Activated CD8-positive, alpha-beta memory T cell treated with anti-CD3 and anti-CD28 coated beads for 1 hour (primary cell): ENCODE measurements at places on chromosomes 4 and X.

DNA sequence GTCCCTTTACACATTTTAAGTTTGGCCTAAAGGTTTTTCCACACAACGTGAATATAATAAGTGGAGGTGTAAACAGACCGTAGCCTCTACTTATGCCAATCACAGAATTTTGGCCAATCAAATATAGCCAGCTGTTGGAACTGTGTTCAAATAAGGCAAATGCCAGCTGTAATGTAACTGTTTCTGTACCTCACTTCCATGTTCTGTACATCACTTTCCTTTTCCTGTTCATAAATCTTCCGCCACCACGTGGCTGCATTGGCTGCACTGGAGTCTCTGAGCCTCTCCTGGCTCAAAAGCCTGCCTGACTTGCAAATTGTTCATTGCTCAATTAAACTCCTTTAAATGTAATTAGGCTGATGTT, 105.1 kb upstream of the SMIM31 start:
- no peak for DNase-seq

DNA sequence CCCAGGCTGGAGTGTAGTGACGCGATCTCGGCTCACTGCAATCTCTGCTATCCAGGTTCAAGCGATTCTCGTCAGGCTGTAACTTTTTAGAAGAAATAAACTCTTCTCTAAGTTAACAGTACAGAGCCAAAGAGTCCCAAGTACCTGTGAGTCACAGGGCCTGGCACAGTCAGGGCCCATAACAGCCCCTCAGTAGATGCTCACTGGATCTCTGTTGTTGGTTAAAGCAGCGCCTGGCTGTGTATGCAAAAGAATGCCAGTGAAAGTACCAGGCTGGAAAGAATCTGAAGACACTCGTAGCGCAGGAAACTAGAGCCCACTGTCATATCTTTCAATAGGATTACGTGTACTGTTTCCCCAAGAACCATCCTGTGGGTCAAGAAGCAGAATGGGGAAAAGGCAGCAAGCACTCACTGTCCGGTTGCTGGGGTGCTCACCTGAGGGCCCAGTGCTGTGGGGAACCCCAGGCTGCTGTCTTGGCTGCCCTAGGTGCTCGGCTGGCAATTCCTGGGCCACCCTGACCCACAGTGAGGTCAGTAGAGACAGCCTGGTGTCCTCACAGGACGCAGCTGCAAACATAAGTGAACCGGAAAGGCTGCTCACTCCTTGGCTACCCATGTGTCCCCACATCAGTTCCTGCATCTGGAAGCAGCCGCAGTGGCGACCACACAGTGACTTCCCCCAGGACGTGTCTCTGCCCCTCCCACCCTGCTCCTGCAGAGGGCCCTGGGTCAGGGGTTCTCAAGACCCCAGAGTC, 3.1 kb upstream of the SLBP start:
- DNase-seq = no peak

DNA sequence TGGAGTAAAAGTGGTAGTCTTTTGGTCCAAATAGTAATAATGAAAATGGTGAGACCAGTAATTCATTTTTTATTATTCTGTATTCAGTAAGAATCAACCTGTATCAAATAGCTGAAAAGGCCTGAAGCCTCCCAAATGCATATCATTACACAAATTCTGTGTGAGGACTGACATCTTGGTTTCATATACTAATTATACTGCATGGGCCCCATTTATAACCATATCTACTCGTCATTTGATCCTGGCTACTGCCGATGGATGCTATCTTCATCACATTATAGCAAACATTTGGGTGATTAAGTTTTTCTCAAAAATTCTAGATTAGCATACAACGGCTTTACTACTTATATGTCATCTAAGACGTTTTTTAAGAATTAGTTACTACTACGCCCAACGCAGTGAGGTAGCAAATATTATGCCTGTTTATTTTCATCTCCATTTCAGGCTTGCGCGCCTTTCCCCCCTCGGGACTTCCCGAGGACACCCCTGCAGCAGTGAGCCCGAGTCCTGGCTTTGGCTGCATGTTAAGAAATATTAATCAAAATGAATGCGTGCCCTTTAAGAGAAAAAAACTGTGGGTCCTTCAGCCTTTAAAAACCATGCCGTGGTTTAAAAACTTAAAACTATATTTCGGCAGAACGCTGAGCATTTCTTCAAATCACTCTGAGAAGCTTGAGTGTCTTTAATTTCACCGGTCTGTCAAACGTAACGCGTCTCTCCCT, 814 bp upstream of the MMAA start:
- DNase-seq = no peak

GRCh38 chr4:153542131-153542530, 76.0 kb downstream of the TMEM131L start:
- DNase-seq = no peak

DNA sequence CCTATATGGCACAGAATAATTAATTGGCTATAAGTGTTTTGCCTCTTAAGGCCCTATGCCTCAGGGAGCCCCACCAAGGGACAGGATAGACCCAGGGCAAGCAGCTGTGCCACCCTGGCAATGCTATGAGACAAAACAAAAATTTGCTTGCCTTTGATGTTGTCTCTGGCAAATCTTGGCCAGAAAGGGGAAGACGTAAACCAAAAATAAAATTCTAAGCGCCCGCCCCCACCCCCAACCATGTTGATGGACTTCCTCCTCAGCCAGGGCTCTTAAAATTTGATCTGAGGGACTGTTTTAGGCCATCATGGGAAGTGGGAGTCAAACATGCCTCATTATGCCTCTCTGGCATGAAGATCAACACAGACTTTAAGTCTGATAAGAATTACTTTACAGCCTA, 130.5 kb upstream of the APOOL start:
- DNase-seq = no peak

GRCh38 chr4:4694827-4695226, 153.0 kb upstream of the STX18 start:
- no peak for DNase-seq

DNA sequence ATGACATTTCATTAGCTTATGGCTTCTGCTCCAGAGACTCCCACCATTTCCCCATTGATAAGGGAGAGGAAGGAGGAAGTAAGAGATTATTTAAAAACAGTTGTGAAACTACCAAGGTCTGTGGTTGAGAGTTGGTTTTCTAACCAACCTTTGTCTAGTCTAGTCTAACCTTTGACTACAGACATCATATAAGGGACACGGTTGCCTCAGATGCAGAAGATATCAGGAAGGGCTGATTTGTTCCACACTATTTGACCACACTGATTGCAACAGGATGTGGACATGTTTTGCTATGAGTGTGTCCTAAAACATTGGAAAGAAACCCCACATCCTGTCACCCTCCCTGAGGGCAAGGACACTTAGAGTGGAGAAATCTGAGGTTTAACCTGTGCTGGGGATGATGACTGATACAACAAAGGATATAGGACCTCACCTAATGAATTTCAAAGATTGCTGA, 53.0 kb downstream of the COQ2 start:
- DNase-seq = no peak

DNA sequence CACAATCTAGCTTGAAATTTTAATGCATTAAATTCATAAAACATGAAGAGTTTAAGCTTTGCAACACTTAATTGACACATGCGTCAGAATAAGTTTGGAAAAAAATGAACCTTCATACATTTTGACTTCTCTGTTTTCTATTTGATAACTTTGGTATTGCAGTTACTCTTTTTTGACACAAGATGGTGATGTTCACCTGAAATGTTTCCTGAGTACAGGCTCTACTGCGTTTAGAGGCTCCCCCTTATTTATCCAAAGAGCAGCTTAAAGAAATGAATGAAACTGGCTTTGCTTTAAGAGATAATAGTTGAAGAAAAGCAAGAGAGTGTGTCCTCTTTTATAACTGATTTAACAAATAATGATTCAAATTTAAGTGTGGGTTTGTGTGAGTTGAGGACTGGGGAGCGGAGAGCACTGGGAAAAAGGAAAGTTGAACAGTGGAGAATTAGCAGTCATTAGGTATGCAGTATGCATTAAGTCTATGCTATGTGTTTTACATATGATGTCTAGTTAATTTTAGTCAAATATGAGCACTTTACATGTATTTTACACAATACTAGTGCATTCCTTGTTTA, 180.6 kb upstream of the NUDT6 start:
- no peak for DNase-seq

DNA sequence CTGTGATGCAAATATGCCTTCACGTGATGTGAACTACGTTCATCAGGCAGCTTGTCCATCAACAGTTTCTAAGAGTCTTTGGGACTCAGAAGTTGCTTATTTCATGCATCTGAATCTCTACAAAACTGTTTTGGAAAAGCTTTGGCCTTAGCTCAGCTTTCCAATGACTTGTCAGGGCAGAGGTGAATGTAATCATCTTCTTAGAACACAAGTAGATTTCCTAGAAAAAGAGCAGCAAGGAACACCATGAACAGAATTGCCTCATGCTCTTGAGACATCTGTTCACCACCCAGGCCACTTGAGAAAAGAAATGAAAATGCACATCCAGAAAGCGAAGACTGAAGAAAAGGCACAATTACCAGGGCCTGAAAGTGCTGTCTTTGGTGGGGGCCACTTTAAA, 105.8 kb upstream of the PDHA1 start:
- DNase-seq = no peak

DNA sequence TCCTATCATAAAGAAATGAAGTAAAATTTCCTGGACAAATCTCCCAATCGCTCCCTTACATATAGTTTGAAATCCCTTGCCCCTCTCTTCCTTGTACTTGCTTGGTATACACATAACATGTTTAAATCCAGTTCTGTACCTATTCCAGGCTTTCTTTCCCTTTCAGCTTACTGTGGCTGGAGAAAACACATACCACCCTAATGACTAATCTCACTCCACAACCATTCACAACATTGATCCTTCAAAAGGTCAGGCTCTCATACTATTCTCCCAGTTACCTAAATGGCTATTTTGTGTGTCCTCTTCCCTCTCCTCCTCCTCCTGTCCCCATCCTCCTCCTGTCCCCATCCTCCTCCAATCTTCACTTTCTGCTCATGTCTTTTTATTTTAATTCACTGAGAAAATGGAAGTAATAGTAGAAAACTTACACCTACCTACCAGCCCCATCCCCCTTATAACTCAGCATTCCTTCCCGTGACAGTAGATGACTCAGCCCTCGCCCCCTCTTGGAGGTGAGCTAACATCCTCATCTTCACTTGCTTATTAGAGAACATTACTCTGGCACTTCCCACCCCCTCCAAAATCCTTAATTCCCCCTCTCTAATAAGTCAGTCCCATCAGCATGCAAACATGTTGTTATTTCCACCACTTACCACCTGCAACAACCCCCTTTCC, 77.5 kb downstream of the IL15 start:
- DNase-seq = no peak

DNA sequence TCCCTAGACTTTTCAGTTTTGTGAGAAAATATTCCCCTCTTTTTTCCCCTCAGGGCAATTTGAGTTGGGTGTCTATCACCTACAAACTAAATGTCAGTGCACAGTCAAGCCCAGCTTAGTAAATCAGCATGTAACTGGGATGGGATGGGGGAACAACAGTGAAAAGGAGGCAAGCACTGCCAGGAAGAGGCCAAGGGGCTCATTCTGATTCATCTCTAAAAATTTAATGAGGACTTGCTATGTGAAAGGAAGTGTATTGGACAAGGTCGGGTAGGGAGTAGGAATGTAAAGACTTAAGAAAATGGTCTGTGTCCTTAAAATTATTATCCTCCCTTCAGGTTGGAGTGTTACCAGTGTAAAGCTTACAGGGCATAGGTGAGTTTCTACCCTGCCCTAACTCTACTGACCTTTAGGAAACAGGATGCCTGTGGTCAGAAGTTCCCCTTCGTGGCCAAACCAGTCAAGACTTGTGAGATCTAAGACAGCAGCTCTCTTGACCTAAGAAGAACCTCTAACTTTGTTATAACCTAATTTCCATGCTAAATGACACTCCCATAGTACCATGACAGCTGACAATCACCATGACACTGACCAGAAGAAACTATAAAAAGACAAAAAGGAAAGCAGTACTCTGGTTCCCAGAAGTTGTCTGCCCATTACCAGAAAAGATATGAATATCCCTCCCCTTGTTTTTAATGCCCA, 194.4 kb upstream of the LDB2 start:
- no peak for DNase-seq

DNA sequence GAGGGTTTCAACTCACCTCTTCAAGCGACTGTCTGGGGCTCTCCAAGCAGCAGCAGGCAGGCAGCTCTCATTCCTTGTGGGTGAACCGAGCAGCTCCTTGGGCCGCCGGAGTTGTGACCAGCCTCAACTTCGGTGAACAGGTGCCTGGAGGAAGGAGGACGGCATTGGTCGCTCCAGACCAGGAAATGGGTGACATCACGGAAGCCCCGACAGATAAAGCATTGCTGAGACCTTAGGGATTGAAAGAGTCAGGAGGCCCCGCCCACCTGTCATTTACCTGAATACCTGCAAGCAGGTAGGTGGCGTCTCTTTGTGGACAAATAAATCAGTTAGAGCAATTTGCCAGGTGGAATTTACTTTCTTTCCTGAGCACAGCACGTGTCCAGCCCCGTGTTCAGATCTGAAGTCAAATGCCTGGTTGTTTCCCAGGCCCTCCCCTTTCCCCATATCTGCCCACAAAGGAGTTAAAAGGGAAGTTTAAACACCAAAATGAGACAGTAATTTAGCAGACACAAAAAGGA, at the start of gene LNX1:
Gene LNX1 (minus strand): TSS at position 115 of the 521 bp plus-strand sequence. CDS start 17,484 bp downstream, outside the sequence.
- no peak for DNase-seq

GRCh38 chrX:103831803-103832544, at the start of gene RAB9B:
RAB9B (minus strand) TSS chrX:103832257; CDS start chrX:103825784, 6,473 bp downstream.
- peak; percentile 1 for DNase-seq

- DNase-seq = no peak
These were observed 91.5 kb upstream of the DHX15 start for GRCh38 chr4:24675721-24676389.

DNA sequence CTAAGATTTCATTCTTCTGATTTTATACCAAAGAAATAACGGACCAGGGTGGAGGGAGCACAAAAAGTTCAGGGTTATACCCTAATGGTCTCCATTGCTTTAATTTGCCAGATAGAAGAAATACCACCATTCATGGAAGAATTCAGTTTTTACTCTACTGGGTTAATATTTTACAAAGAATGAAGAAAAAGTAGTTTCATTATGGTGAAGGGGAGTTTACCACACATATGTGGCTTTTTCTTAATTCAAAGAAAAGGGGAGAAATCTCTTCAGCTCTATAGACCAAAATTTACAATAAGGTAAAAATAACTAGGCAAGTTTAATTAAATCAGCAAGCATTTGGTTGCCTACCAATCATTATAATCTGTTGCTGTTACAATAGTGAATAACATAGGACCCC, 37.6 kb downstream of the CASK start:
- DNase-seq = no peak

DNA sequence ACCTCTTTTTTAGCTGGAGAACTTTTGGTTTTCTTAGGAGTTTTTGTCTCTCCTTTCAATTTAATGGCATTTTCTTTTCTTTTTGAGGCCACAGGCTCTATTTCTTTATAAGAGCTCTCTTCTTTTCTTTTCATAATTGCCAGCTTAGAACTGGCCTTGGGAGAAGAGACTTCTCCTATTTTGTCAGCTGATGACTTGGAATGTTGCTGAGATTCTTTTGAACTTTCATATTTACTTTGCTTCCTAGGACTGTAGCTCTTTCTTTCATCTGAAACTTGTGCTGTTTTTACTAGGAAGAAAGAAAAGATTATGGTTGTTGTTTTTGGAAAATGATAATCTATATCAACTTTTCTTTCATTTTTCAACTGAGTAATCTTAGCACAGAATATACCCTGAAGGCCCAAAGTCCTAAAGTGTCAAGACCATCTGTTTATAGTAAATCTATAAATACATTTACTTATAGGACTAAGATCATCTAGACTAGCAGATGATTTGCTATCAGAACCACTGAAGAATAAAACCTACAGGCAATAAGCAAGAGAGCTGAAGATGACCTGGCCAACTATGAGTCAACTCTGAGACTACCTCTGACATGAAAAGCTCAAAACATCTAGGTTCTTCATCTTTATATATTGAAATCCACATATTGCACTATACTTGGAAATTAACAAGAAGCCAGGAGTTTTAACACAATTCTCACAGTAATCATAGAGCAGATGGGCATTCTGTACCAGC, 45.6 kb downstream of the RFC1 start:
- no peak for DNase-seq
